ENCODE measurements at places on chromosomes 1 and 21. TPM values are rescaled to one million over a fixed set of nuclear protein-coding genes. Genes with fewer than 3 reads are reported as not detected.

Gene ARHGEF10L
- 0.22 TPM for total RNA-seq

DNA sequence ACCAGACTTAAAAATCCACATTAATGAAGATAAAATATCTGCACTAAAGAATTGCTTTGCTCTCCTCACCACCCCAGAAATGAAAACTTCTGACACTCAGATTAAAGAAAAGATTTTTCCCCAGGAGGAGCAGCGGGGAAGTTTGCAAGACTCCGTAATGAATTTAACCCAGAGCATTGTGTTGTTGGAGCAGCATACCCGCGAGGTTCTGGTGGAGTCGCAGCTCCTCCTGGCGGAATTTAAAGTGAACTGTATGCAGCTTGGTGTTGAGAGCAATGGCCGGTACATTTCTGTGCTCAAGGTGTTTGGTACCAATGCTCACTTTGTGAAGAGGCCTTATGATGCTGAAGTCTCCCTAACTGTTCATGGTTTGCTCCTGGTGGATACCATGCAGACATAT is 46.4 kb downstream of the VPS13D start:
- no peak overlapping the region for H3K27ac ChIP-seq
- H3K4me3 ChIP-seq, result no peak overlapping the region
- H3K36me3 ChIP-seq, result peaks cover 76% of the 10 kb centered on the region
- H3K4me1 ChIP-seq, result no peaks in the 10 kb centered on the region

DNA sequence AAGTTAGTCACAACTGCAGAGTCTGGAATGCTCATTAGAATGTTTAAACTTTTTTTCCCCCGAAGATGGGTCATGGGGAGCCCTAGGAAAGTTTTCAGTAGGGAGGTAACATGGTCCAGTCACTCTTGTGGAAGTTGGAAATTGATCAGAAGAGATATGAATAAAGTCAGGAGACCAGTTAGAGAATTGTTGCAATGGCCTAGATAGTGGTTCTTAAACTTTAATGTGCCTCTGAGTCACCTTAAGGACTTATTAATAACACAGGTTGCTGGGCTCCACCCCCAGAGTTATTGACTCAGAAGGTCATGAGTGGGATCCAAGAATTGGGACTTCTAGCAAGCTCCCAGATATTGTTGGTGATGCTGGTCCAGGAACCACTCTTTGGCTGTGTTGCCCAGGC is 3.2 kb upstream of the TFAP2E start:
- H3K36me3 ChIP-seq, result no peaks in the 10 kb centered on the region
- no peaks in the 10 kb centered on the region for H3K27me3 ChIP-seq
- no peak overlapping the region for H3K27ac ChIP-seq
- H3K4me1 ChIP-seq, result peaks cover 14% of the 10 kb centered on the region
- DNase-seq, result no peak
- no peak overlapping the region for H3K4me3 ChIP-seq

DNA sequence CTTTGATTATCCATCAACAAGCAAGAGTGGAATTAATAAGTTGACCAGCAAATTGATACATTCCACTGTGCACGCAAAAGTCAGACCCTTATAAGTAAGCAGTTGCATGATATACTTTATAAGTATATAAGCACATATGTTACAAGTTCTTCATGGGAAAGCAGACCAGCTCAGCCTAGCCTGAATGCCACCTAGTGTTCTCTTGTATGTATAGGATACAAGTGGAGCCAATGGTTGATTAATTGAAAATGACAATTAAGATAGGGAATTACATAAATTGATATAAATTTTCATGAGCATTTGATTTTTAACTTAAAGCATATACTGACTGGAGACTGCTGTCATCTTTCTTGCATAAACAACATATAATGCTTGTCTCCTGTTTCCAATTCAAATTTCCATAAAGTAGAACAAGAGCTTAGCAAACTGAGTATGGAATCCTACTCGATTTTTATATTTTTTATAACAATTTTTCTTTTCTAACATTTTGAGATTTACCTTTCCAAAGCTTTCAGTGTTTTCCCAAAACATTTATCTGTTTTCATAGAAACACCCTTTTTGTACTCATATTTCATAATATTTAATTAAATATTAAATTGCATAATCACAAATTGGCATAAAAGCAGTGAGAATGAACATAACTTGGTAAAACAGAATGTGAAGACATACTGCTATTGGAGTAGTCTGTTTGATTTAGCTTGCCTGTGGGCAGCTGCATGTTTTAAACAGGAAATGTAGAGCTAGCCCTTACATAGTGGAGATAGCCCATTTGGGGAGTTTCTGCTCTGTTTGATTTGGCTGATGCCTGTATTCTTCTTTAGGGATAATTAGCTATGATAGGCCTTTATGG is 62.8 kb downstream of the MAGI3 start:
- H3K4me1 ChIP-seq, result no peaks in the 10 kb centered on the region
- no peak for DNase-seq
- no peak overlapping the region for H3K4me3 ChIP-seq
- no peak overlapping the region for H3K27ac ChIP-seq

DNA sequence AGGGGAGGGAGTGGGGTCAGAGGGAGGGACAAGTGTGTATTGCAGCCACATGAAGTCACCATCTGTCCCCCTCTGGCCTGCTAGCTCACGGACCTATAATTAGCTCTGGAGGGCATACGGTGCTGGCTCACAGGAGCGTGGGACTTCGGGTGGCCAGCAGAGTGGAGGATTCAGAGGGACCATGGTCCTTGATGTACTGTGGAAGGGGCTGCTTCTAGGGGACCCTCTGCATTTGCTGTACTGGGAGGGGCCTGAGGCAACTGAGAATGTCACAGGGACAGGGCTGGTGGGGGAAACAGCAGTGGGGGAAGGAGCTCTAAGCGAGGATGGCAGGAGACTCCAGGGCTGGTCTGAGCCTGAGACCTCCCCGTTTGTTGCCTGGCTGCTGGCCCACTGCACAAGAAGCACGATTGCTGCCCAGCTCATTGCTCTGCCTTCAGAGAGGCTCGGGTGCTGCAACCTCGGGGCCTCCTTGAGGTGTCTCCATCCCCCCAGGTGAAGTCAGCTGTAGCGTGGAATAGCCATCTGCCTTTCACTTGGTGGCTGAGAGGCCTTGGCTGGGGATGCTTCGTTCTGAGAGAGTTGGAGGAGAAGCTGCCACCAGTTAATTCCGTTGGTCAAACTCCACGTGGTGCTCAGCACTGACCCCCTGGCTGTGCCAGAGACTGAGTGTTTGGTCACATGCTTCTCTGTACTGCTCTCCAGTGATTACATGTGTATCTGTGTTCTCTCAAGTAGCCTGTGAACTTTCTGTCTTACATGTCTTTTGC is 2.7 kb downstream of the PPFIA4 start:
- no peak overlapping the region for H3K27ac ChIP-seq
- H3K27me3 ChIP-seq, result no peaks in the 10 kb centered on the region
- no peak overlapping the region for H3K4me3 ChIP-seq
- no peak for DNase-seq
- peaks cover 17% of the 10 kb centered on the region for H3K4me1 ChIP-seq
